ENCODE measurements at places on chromosomes 2 and 18. TPM values are rescaled to one million over a fixed set of nuclear protein-coding genes. Genes with fewer than 3 reads are reported as not detected.

ADRA2B gene
- polyA plus RNA-seq, result 3.0 TPM

GRCh38 chr2:191938779-191939178 is 91.9 kb upstream of the CAVIN2 start:
- no peak for DNase-seq

DNA sequence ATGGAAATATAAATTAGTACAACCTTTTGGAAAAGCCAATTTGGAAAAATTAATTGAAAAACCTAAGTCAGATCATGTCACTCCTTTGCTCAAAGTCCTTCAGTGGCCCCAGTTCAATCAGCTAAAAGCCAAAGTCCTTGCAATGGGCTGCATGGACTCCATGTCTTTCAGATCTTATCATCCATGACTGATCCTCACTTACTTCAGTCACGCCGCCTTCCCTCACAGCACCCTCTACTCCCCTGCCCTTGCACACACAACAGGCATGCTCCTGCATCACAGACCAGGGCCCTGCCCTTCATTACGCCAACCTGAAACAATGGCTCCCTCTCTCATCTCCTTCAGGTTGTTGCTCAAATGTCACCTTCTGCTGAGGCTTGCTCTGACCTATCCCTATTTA is 15.6 kb downstream of the KANSL3 start:
- no peak for DNase-seq

FAM228A gene
- 0.13 TPM for polyA plus RNA-seq

- no peak for DNase-seq
Observed at GRCh38 chr2:155947069-155947468, 385.5 kb downstream of the NR4A2 start.

Measured in muscle of leg (tissue), 16 donors.